ENCODE measurements at places on chromosomes 6 and 20.
A peak's percentile ranks its signal among the peaks of the same experiment; 100 is the strongest.

DNA sequence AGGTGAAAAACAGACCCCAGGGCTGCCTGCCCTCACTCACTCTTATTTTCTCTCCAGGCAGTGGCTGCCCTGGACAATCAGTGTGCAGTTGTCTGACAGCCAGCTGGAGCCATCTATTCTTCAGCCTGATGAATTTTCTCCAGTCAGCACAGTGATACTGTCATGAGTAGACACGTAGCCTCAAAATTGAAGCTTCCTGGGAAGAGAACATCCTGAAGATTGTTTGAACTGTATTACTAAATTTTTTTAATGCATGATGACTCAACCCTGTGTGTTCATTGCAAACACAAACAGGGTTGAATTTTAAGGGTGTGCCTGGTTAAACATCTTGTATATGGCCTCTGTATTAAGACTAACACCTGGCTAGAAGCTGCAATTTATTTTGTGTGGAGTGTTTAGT is 49.8 kb upstream of the STXBP5 start:
- no peak for DNase-seq

DNA sequence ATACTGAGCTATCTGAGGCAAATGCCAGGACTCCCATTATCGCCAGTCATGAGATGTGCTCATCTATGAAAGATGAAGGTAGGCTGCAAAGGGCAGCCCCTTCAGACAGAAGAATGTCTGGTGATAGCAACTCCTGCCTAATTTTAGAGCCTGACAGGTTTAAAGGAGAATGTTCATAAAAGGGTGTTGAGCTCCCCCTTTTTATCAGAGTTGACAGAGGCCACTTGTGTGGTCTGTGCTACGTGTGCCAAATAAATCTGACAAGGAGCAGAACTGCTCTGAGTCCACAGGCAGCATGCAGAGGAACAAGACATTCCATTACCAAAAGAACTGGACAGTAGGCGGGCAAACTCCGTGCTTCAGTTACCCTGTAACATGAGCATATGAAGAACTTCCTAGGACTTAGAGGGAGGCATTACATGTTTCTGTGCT is 101.8 kb downstream of the PREP start:
- DNase-seq = no peak

DNA sequence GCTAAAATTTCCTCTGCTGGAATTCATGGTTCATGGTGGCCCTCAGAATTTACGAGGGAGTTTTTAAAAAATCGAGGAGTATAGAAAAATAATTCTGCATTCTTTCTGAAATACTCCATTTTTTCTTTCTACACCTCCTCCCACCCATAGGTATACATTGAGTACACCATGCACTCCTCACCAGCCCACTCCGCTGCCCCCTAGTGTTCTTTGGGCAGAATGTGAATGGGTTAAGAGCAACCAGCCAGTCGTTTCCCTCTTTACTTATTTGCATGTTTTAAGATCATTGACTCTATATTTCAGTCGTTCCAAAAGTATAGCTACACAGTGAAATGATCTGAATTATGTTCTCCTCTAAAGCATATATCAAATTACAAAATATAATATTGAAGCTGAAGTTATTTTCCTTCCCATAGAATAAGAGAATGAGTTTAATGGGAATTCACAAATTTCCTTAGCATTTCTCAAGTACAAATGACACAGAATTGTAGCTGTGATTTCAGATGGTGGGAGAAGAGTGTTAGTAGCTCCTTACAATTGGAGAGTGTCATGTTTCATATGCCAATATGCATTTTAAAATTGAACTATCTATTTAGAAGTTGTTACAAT is 977.7 kb upstream of the SLC35B3 start:
- DNase-seq = peak; percentile 51

- no peak for DNase-seq
Observed at GRCh38 chr6:93550551-93551276, 131.4 kb upstream of the EPHA7 start.

DNA sequence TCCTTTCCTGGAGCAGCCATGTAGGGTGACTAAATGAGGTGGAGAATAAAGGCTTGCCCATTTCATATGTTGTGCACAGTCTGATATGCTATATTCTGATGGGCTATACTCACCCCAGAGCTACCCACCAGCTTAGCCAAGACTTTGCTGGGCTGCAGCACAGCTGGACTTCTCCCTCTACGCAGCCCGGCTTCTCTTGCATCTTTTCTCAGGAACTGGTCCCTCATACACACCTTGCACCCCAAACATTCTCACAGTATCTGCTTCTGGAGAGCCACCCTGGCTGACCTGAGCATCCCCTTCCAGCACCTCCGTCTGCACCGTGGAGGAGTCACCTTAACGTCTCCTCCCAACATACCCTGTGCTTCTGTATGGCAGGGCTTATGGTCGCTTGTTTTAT is 150.8 kb upstream of the PMEPA1 start:
- no peak for DNase-seq

DNA sequence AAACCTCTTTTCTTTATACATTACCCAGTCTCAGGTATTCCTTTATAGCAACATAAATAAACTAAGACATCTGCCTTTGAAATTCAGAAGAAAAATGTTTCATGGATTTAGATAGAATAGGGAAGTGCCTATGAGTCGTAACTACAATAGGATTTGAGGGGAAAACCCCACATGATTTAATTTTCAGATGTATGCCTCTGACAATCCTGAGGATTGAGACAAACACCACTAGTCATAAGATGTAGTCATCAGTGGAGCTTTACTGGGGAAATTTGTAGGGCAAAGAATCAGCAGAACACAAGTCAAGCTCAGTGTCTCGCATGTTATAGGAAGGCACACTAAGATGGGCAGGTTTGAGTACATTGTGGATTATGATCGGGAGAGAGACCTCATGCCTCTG is 566.4 kb downstream of the BMP2 start:
- DNase-seq = no peak

GRCh38 chr6:169229615-169230321 is 23.9 kb downstream of the THBS2 start:
- DNase-seq = no peak

- no peak for DNase-seq
Observed at GRCh38 chr6:109531446-109531845, 48.4 kb upstream of the ZBTB24 start.

GRCh38 chr20:63917811-63918210 is 22.9 kb downstream of the DNAJC5 start:
- DNase-seq = no peak

DNA sequence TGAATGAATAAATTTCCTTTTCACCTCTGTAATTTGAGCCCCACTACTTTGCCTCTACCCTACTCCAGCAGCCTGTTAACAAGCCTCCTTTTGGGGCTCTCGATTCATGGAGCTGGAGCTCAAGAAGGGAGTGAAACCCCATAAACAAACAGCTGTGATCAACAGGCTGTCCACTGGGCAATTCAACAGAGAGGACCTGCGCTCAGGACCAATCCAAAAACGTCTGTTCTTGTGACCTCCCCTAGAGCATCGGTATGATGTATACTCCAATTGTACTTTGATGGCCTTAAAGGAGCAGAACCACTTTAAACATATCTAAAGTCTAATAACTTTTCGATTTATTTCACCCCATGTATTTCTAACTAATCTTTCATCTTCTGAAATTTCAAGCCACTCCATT is 37.4 kb downstream of the HIVEP2 start:
- DNase-seq = no peak

- peak; percentile 71 for DNase-seq
Observed at GRCh38 chr6:43827898-43828297, 57.9 kb downstream of the VEGFA start.

DNA sequence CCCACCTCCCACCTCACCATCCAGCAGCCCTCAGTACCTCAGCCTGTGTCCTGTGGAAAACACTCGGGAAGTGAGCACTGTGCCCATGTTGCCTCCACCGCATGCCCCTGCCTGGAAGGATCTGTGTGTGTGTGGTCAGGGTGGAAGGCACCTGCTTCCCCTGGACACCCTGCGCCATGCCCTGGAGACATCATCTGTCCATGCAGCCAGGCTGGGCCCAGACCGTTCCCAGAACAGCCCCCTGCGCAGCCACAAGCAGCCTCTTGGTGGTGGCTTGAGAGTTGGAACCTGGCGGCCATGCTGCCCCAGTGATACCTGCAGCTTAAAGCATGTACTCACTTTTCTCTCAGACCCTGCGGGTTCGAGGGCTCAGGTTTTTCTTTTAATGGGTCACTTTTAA is 34.9 kb upstream of the SLC22A1 start:
- no peak for DNase-seq

DNA sequence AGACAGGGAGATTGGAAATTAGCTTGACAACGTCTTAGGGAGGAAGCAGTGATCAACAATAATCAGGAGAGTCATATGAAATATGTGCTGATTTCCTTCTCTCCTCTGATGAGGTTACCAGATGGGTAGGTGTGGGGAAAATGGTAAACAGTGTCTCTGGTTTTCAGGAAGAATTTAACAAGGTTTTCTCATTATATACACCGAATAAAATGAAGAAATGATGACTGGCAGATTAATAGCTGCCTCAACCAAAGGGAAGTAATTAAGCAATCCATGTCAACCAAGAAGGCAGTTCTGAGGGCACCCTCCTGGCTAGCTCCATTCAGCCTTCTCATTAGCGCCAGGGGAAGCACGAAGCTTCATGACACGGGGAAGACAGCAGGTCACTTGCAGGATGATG is 12.7 kb upstream of the RAMACL start:
- peak; percentile 51 for DNase-seq

- no peak for DNase-seq
Observed at GRCh38 chr6:149213829-149214228, 103.7 kb upstream of the TAB2 start.

- no peak for DNase-seq
Observed at GRCh38 chr20:16058268-16058667, 515.0 kb downstream of the KIF16B start.

DNA sequence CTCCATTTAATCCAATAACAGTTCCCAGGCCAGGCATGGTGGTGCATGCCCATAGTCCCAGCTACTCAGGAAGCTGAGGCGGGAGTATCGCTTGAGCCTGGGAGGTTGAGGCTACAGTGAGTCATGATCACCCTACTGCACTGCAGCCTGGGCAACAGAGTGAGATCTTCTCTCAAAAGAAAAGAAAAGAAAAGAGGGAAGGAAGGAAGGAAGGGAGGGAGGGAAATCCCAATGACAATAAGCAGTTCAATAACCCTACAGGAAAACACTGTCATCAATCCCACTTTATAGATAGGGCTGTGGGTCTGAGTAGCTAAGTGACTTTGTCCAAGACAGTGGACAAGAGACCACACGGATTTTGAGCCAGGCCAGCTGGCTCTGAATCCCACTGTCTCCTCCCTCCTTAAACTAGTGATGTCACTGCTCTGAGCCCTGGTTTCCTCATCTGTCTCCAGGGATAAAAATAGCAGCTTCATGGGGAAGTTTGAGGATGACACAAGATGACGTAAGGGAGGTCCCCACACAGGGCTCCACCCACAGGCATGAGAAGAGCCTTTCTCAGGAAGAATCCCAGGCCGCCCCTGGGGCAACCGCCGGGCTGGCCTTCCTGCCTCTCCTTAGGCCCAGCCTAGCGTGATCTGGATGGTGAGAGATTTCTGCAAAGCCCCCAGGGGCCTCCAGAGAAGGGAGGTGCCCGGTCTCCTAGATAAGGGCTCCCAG is 7.2 kb upstream of the TRIB3 start:
- DNase-seq = no peak

- no peak for DNase-seq
Observed at GRCh38 chr20:40880063-40880728, 148.4 kb upstream of the TOP1 start.

DNA sequence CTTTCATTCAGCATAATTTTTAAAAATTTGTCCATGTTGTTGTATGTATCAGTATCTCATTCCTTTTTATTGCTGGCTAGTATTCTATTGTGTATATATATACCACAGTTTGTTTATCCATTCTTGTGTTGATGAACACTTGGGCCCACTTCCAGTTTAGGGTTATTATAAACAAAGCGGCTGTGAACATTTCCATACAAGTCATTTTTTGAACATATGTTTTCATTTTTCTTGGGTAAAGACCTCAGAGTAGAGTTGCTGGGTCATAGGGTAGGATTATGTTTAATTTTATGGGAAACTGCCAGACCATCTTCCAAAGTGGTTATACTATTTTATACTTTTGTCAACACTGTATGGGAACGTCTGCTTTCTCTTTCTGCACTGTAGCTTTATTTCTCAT is 55.3 kb downstream of the RBM24 start:
- DNase-seq = no peak

DNA sequence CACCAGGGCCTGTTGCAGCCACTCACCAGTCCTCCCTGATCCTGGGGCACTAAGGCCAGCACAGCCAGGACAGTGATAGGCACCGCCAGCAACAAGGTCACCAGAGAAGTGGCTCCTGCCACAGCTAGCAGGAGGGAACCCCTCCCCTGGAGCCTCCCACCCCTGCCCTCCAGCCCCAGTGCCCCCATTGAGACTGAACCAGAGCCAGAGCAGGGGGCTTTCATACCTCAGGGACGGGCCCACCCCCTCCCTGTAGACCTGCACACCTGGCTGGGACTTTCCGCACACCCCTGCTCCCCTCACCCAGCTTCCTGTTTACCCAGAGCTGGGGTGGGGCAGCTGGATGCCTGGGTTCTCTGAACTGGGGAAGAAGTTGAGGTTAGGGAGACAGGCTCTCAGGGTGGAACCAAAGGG is at the start of gene LTB:
Gene LTB, minus strand, starts transcription at position 195 of the 414 bp plus-strand sequence. Its CDS starts 7 bp downstream, at position 188.
- DNase-seq = no peak

GRCh38 chr6:24779416-24780016 is 4.8 kb downstream of the GMNN start:
- no peak for DNase-seq

- no peak for DNase-seq
Observed at GRCh38 chr6:166206510-166207283, 39.0 kb upstream of the TBXT start.

GRCh38 chr6:105814745-105815536 is 271.2 kb upstream of the PRDM1 start:
- DNase-seq = no peak

- DNase-seq = no peak
Observed at GRCh38 chr6:35411066-35411465, 41.1 kb upstream of the FANCE start.

DNA sequence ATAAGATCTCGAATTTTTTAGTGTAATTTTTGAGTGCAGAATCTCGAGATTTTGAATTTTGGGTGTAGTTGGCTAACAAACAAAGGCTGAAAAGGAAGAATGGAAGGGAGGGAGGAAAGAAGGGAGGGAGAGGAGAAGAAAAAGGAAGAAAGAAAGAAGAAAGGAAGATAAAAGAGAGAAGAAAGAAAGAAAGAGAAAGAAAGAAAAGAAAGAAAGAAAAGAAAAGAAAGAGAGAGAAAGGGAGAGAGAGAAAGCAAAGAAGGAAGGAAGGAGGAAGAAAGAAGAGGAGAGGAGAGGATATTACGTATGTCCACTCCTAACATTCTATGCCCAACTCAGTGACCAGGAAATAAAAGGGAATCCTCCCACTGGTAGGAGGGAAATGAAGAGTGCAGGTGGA is 169.6 kb downstream of the TBXT start:
- no peak for DNase-seq

Measured in NCI-H1417 (cell line).